ENCODE measurements at places on chromosomes 16 and 17.

- DNase-seq: no peak
These were observed 1.2 kb upstream of the RARA start for GRCh38 chr17:40307740-40308239.

DNA sequence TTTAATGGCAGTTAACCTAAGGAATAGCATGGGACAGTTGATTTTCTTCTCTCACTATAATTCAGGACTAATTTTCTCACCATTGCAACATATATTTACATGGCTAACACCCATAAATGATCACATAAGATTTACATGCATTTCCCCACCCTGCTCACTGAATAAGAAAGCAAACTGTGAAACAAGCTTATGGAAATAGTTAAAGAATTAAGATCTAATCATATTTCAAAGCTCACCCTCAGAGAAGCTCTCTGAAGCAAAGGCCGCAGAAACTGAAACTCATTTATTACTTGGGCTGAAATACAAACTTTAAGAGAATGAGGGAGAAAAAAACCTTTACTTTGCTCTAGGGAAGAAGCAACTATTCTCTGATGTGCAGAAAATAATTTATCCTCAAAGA is 218.7 kb upstream of the AXIN2 start:
- DNase-seq: no peak

GRCh38 chr17:38881600-38882191 is 11.8 kb downstream of the LASP1 start:
- no peak for DNase-seq

GRCh38 chr16:19315889-19316433 is 30.4 kb downstream of the CLEC19A start:
- no peak for DNase-seq

GRCh38 chr16:53556521-53556920 is 53.5 kb upstream of the AKTIP start:
- DNase-seq: no peak

DNA sequence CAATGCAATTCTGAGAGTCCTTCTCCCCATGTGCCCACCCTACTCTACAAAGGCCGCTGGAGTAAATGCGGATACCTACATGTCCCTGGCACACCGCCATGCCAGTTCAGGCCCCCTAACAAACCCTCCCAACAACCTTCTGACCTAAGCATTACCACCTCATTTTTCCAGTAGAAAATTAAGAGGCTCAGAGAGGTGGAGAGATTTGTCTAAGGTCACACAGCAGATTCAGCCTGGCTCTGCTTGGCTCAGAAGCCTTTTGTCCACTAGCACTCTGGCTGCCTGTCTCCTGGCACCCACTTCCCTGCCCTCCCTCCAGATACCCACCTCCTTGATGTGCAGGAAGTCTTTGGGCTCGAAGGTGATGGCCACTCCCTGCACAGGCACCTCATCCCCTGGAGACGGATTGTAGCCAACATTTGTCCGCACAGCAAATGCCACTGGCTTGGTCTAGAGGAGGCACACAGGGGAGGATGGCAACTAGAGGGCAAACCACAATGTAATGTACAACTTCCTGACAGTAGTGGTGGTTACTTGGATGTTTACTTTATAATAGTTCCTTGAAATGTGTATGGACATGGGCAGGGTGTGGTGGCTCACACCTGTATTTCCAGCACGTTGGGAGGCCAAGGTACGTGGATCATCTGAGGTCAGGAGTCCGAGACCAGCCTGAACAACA is 10.2 kb downstream of the CACNB1 start:
- no peak for DNase-seq

Data from cortex of kidney (tissue), 1 donor.